ENCODE measurements at places on chromosomes 2 and 18.

DNA sequence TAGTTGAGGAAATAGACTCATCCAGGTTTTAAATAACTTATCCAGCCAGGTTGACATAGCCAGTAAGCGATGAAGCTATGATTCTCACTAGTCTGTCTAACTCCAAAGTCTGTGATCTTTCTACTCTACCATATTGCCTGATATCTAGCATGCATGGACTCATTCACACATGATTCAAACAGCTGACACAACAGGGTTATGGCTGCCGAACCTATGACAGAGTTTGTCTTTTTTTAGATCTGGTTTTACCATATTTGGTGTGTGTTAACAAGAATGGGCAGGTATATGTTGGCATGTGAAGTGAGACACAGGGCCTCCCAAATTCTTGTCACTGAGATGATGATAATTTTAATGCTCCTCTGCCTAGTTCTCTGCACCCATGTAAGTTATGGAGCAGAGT, 210.6 kb downstream of the BABAM2 start:
- no peak for DNase-seq

GRCh38 chr2:109148991-109149645, 20.1 kb downstream of the SH3RF3 start:
- no peak for DNase-seq

DNA sequence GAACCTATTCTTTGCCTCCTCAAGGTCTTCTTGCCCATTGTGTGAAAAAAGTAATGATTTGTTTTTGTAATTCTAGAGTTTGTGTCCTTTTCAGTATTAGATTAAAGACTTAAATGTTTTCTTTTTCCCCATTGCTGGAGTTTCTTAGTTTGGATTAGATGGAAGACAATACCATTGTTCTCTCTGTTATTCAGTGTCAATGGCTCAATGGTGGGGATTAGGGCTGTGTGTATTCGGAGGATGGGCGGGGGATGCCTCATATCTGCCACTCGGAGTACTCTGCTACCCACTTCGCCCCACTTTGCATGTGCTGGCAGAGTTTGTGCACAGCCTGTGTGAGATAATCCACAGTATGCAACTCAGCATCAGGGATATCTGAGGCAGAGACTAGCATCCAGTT, 90.1 kb downstream of the KLHL29 start:
- DNase-seq = no peak

DNA sequence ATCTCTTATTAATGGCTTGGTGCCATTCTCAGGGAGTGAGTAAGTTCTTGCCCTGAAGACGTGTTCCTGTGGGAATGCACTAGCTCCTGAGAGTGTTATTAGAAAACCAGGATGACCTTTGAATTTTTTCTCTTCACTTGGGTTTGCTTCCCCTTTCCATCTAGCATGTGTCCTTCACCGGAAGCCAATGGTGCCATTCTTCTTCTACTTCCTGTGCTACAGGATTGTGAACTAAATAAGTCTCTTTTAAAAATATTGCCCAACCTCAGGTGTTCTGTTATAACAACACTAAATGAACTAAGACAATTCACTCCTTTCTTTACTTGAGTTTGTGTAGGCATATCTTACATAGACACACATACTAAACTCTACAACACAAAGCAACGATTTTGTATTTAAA, 447.0 kb downstream of the SOX11 start:
- DNase-seq = no peak

DNA sequence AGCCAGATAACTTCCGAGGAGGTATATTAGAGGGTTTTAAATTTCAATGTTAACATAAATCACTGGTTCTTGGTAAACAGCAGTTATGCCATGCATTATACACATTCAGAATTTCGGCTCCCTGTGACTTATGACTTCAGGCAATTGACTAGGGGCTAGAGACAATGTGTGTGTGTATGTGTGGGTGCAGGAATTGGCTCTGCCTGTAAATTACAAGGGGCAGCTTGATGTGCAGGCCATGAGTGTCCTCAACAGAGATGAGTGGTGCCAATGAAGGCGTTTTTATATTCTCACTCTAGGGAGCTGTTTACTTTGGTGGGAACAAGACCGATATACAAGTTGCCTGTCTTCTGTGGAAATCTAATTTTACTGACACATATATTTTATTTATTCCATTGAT, 161.6 kb downstream of the CSRNP3 start:
- DNase-seq = no peak

GRCh38 chr2:96547203-96547641, 10.7 kb downstream of the ARID5A start:
- no peak for DNase-seq

DNA sequence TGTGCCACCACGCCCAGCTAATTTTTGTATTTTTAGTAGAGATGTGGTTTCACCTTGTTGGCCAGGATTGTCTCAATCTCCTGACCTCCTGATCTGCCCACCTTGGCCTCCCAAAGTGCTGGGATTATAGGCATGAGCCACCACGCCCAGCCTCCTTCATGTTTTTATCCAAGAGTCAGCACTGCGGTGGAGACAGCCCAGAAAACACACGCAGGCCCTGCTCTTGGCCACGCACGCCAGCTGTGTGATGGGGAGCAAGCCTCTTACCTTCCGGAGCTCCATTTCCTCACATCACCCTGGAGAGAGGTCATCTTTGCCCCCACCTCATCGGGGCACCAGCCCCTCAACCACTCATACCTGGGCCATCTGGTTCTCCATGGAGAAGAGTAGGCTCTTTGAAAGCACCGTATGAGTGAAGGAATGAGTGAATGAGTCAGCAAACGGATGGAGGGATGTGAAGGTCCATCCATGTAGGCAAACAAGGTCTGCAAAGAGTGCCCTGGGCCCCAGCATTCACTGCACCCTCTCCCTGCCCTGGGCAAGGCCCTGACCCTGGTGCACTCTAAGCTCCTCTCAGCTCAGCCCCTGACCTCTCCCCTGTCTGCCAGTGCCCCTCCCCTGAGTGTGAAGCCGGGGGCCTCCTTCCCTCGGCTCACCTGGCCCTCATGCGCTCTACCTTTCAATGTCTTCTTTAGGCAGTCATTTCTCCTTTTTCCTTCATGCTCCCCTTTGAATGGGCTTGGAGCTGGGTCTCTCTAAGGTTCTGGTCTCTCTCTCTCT, 7.4 kb downstream of the GYPC start:
- DNase-seq = no peak

DNA sequence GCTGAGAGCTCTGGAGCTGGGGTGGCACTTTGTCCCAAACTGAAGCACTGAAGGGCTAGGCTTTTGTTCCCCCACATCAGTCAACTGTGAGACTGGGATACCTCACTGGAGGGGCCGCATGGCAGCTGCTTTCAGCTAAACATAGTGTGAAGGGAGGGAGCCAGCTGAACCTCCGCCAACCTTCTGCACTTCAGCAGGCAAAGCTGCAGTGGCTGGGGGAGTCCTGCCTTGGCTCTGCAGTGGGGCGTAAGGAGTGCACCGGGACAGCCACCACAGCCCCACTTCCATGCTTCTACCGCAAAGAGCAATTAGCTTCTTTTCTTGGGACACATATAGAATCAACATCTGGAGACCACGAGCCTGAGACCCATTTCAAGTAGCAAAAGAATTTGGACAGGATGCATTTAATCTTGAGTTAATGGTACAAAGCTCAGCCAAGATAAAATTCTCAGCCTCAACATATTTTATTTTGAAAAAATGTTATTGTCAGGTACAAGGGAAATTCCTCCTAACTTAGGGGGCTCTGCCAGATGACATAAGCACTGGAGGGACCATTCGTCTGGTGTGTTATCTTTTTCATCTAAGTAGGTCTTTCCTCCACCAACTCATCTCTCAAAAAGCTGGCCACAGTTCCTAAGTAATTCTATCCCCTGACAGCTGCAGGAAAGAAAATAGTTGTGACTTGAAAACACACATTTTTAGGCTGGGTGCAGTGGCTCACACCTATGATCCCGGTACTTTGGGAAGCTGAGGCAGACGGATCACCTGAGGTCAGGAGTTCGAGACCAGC, 25.6 kb upstream of the MYCN start:
- DNase-seq = no peak

DNA sequence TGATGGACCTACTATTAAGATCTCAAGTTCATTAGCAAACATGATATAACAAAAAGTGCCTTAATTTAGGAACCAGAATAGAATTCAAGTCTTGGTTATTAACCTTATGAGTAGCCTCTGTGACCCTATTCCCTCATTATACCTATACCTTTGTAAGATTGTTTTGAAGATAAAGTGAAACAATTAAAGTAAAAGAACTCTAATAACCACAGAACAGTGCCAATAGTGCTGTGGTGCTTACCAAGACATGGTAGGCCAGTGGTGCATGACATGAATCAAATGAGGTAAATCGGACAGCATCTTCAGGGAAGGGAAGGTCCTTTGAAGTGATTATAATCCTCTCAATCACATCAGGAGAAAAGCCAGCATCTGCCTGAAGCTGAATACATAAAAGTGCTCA, 36.4 kb downstream of the METTL4 start:
- DNase-seq = no peak
